ENCODE measurements at places on chromosomes 2 and 18. TPM values are rescaled to one million over a fixed set of nuclear protein-coding genes. Genes with fewer than 3 reads are reported as not detected.

IL36B gene
- polyA plus RNA-seq, result not detected

AFF3 gene
- 0.36 TPM for polyA plus RNA-seq

SRD5A2 gene
- not detected for polyA plus RNA-seq

OTOS gene
- polyA plus RNA-seq, result not detected

AOX1 gene
- 4.6 TPM for polyA plus RNA-seq

AAMP gene
- polyA plus RNA-seq, result 223 TPM

ROCK2 gene
- polyA plus RNA-seq, result 4.2 TPM

CDH20 gene
- polyA plus RNA-seq, result 1.1 TPM

CYB5A gene
- polyA plus RNA-seq, result 42.1 TPM

RGPD5 gene
- polyA plus RNA-seq, result 9.4 TPM

DNA sequence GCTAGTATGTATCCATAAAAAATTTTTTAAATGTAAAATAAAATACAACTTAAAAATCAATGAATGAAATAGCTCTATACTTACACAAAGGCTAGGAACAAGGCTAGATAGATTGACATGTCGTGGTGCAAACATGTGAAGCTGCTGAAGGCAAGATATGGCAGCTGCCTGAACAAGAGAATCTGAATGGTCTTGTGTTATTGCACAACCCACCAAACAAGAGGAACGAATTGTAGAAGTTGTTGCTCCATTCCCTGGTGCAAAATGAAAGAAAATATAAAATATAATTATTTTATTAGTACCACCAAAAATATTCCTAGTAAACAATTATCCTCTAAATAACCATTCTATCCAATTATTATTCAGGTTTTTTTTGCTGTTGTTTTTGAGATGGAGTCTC lies 46.4 kb downstream of the HEATR5B start:
- no peak overlapping the region for H3K27ac ChIP-seq
- peaks cover 26% of the 10 kb centered on the region for H3K36me3 ChIP-seq
- no peak for DNase-seq
- H3K4me1 ChIP-seq, result no peaks in the 10 kb centered on the region

- no peak for DNase-seq
- H3K4me3 ChIP-seq, result no peak overlapping the region
Observed at GRCh38 chr2:120859814-120860578, 124.3 kb downstream of the GLI2 start.

GRCh38 chr2:2868085-2868484 lies 509.5 kb downstream of the EIPR1 start:
- H3K27ac ChIP-seq, result no peak overlapping the region
- H3K36me3 ChIP-seq, result no peaks in the 10 kb centered on the region
- H3K27me3 ChIP-seq, result no peaks in the 10 kb centered on the region
- H3K4me1 ChIP-seq, result peaks cover 56% of the 10 kb centered on the region

DNA sequence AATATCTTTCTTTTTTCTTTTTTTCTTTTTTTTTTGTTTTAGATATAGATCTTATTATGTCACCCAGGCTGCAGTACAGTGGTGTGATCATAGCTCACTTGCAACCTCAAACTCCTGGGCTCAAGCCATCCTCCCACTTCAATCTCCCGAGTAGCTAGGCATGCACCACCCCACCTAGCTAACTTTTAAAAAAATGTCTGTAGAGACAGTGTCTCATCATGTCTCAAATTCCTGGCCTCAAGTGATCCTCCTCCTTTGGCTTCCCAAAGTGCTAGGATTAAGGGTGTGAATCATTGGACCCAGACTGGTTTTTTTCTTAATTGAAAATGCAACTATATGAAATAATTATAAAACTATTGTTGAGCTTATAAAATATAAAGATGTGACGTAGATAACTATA lies 9.8 kb upstream of the ZCCHC2 start:
- no peak overlapping the region for H3K4me3 ChIP-seq
- H3K4me1 ChIP-seq, result no peaks in the 10 kb centered on the region
- no peak for DNase-seq
- H3K27me3 ChIP-seq, result no peaks in the 10 kb centered on the region
- H3K27ac ChIP-seq, result no peak overlapping the region

GRCh38 chr2:80105015-80105640 lies 199.4 kb downstream of the LRRTM1 start:
- no peaks in the 10 kb centered on the region for H3K4me1 ChIP-seq
- DNase-seq, result no peak
- H3K4me3 ChIP-seq, result no peak overlapping the region
- no peaks in the 10 kb centered on the region for H3K27me3 ChIP-seq
- H3K36me3 ChIP-seq, result no peaks in the 10 kb centered on the region
- no peak overlapping the region for H3K27ac ChIP-seq

DNA sequence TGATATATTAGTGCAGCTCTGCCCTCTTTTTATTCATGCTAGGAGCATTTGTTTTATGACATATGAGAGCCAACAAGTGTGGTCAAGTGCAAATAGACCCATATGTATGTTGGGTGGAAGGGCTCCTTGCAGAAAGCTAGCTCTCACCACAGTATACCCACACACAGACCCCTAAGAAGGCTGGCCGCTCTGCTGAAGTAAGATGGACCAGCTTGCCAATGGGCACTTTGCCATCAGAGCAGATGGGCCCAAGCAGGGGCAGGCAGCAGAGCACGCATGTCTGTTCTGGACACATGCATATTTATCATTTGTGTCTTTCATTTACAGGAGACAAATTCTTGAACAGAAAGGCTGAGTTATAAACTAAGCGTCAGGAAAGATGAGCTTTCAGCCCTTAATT lies 187.5 kb upstream of the DTNA start:
- no peak overlapping the region for H3K4me3 ChIP-seq
- no peaks in the 10 kb centered on the region for H3K36me3 ChIP-seq
- H3K27me3 ChIP-seq, result no peaks in the 10 kb centered on the region
- no peak overlapping the region for H3K27ac ChIP-seq
- no peaks in the 10 kb centered on the region for H3K4me1 ChIP-seq

DNA sequence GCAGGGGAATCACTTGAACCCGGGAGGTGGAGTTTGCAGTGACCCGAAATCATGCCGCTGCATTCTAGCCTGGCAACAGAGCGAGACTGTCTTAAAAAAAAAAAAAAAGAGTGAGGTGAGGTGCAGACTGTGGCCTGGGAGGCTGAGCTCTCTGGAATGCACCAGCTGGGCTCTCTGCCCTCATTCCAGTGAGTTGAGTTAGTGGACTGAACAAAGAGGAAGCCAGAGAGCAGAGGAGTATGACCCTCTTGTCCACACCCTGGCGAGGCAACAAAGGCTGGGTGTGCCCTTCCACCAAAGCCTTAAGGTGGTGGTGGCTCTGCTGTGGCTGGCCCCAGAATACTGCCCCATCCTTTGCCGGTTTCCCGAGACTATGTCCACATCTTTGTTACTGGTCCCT lies 71.3 kb upstream of the ACKR3 start:
- H3K4me1 ChIP-seq, result no peaks in the 10 kb centered on the region
- H3K36me3 ChIP-seq, result no peaks in the 10 kb centered on the region

DNA sequence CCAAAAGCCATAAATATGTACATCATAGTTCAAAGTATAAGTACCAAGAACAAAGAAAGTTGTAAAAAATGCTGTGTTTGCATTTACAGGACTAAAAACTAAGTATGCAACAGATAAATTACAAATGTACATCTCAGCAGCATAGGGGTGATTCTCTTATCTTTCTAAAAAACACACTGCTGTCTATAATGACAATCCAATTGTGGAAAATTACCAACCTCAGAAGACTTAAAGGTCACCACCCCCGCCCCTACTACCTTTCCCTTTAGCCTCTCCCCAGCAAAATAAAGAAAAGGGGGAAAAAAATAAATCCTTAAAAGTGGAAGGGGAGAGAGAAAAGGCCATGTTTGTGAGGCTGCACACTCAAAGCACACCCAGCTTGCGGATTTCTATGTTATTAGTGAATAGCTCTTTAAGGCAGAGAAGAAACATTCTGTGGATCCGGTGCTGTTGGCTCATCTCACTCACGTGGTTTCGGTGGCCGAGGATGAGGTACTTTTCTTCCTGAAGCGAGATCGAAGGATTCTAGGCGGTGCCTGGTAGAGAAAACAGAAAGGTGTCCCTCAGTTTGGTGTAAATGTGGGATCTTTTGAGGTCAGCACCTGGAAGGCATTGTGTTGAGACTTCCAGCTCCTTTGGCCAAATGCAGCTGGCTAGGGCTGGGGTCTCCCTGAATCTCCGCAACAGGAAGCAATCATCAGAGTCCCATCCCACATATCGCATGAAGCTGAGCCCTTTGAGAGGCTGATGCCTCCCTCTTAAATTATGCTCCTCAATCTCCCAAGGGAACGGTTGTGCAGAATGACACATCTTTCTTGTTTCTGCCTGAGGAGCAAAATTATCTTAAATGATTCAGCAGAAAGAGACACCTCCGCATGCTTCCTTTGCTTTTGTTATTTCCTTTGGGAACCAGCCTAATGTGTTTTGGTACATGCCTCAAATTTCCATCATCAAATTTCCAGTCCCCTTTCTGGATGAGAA lies 17.6 kb downstream of the MRPL35 start:
- no peaks in the 10 kb centered on the region for H3K27me3 ChIP-seq
- peaks cover 25% of the 10 kb centered on the region for H3K36me3 ChIP-seq
- no peak overlapping the region for H3K27ac ChIP-seq
- no peak overlapping the region for H3K4me3 ChIP-seq
- no peak for DNase-seq

GRCh38 chr2:15993232-15993610 lies 52.9 kb downstream of the MYCN start:
- no peak overlapping the region for H3K27ac ChIP-seq
- no peak overlapping the region for H3K4me3 ChIP-seq
- no peaks in the 10 kb centered on the region for H3K36me3 ChIP-seq
- DNase-seq, result no peak
- H3K4me1 ChIP-seq, result no peaks in the 10 kb centered on the region

DNA sequence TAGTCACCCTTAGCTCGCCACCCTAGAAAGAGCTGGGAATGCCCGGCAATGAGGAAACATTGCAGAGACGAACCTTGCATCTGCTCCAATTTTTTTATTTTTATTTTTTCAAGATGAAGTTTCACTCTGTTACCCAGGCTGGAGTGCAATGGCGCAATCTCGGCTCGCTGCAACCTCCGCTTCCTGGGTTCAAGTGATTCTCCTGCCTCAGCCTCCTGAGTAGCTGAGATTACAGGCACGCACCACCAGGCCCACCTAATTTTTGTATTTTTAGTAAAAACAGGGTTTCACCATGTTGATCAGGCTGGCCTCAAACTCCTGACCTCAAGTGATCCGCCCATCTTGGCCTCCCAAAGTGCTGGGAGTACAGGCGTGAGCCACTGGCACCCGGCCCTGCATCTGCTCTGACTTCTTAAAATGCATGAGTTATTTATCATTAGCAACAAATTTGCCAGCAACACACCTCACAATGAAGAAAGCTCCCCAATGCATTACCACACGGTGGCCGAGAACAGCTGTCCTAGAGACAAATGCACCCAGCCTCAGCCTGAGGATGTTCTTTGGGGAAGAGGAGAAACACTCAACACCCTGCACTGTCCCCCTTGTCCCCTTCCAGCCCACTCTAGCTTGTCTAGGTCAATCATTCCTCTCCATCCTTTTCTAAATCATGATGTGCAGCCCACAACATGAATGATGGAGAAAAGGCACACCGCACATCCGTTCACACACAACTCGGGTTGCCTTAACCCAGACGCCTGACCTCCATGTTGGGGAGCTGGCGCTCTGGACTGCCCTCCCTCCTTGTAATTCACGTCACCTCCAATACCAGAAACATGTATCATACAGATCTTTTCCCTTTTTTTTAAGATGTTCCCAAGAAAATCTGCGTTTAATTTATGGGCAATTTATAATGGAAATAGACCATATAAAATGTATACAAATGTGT lies 46.9 kb downstream of the TTC32 start:
- DNase-seq, result no peak
- H3K4me3 ChIP-seq, result no peak overlapping the region
- H3K4me1 ChIP-seq, result no peaks in the 10 kb centered on the region
- peaks cover 28% of the 10 kb centered on the region for H3K27me3 ChIP-seq
- no peak overlapping the region for H3K27ac ChIP-seq

DNA sequence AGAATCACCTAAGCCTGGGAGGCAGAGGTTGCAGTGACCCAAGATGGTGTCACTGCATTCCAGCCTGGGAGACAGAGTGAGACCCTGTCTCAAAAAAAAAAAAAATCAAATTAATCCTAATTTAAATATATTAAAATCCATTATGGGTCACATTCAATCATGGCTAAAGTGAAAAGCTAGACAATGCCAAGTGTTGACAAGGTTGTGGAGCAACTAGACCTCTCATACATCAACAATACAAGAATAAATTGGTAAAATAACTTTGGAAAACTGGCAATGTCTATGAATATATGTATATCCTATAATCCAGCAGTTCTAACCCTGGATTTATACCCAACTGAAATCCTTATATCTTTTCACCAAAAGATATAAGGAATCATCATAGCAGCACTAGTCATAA lies 23.4 kb upstream of the ATL2 start:
- no peak overlapping the region for H3K4me3 ChIP-seq
- H3K27ac ChIP-seq, result no peak overlapping the region
- peaks cover 2% of the 10 kb centered on the region for H3K4me1 ChIP-seq
- no peak for DNase-seq

DNA sequence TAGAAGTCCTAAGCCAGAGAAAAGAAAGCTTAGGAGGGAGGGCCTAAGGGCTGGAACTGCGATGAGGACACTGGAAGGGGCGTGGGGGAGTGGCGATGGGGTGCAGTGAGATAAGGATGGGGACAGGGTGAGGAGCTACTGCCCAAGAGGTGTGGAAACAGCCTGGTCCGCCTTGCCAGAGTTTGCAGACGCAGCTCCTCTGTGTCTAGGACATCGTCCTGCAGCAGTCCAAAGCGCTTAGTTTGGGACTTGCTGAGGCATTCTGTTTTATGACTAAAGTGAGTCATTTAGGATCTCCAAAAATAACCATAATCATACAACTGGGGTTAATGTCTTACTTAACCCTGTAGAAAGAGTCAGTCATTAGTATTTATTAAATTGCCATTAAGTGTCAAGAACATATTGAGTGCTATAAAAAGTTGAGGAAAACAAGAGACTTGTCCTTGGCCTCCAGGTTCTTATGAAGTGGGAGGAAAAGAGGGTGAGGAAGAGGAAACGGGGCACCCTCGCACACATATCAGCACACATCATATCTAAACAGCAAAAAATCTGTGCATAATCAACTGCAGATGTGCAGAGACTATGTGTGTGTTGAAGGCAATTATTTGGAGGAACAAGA lies 74.8 kb downstream of the CDK15 start:
- H3K27me3 ChIP-seq, result no peaks in the 10 kb centered on the region
- peaks cover 43% of the 10 kb centered on the region for H3K4me1 ChIP-seq
- no peaks in the 10 kb centered on the region for H3K36me3 ChIP-seq
- H3K4me3 ChIP-seq, result no peak overlapping the region

GRCh38 chr18:23177433-23178072 lies 42.3 kb downstream of the CABLES1 start:
- H3K27me3 ChIP-seq, result no peaks in the 10 kb centered on the region
- H3K36me3 ChIP-seq, result no peaks in the 10 kb centered on the region
- no peak overlapping the region for H3K27ac ChIP-seq
- peaks cover 15% of the 10 kb centered on the region for H3K4me1 ChIP-seq
- no peak for DNase-seq

All from SK-N-SH (cell line).